Activated naive CD8-positive, alpha-beta T cell treated with anti-CD3 and anti-CD28 coated beads for 36 hours (primary cell): ENCODE measurements at places on chromosomes 13 and 19.
A peak's percentile ranks its signal among the peaks of the same experiment; 100 is the strongest.

- no peak for DNase-seq
These were observed 342.7 kb downstream of the TBC1D4 start for GRCh38 chr13:75139291-75139690.

DNA sequence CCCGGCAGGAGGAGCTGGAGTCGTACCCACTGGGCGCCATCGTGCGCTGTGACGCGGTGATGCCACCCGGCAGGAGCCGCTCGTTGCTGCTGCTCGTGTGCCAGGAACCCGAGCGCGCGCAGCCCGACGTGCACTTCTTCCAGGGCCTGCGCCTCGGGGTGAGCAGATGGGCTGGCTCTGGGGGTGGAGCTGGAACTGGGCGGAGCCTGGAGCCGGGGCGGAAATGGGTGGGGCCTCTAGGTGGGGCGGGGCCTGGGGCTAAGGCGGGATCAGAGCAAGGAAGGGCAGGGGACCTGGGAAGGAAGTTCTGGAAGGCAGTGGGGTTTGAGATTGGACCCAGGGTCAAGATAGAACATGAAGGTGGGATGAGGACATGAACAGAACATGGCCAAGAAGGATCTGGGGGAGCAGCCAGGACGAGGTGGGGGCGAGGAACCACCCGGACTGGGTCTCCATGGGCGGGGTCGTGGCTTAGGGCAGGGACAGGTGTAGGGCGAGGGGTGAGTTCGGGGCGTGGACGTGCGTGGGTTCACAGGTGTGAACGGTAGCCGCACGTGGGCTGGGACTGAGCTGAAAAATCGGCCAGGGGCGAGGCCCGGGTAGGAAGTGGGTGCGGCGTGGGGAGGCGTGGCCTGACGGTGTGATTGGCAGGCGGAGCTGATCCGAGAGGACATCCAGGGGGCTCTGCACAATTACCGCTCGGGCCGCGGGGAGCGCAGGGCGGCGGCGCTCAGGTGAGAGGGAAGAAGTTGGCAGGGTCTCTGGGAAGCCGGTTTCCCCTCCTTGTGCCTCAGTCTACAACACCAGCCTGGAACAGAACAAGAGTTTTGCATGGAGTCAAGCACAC, 4.7 kb downstream of the EPS8L1 start:
- peak; percentile 69 for DNase-seq

- DNase-seq = no peak
These were observed 87.0 kb upstream of the HTR2A start for GRCh38 chr13:46983881-46984280.

- no peak for DNase-seq
These were observed 269.9 kb downstream of the DACH1 start for GRCh38 chr13:71597150-71597549.

- DNase-seq = no peak
These were observed 6.4 kb upstream of the LGALS13 start for GRCh38 chr19:39595950-39596349.

- DNase-seq = no peak
These were observed 57.0 kb downstream of the NUFIP1 start for GRCh38 chr13:44932171-44932849.

DNA sequence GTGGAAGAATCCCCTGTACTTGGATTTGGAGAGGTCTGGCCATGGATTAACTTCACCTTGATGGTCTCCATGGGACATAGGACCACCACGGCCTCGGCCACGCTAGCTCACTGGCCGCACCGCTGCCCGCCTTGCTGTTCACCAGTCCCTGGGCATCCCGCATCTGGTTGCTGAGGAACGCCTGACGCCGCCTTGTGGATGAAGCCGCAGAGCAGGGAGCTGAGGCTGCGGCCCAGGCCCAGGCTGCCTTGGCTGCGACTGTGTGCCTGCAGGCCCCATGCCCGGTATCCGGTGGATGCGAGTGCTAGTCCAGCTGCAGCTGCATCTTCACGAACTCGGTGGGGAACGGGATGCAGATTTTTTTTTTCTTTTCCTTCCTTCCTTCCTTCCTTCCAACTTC, 1407.1 kb downstream of the UQCRFS1 start:
- DNase-seq = no peak

DNA sequence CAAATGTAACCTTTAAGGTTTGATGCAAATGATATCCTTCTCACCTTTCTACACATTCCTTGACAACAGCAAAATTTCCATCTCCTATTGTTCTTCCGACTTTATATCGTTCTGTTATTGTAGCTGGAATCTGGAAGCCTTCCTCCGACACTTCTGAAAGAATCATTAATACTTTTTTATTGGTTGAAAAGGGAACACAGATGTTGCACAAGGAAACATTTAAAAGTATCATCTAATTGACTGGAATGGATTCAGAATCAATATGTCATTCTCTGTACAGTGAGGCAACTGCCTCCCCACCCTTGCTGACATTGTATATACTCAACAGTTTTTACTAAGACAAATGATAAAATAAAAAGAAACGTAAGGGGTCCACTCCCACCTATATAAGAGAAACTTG, 295.2 kb downstream of the DCLK1 start:
- no peak for DNase-seq

- no peak for DNase-seq
These were observed 14.2 kb downstream of the FBXO46 start for GRCh38 chr19:45716359-45717130.

GRCh38 chr19:5142725-5143097, 173.8 kb downstream of the KDM4B start:
- DNase-seq = no peak

GRCh38 chr13:99033814-99034213, 56.0 kb upstream of the DOCK9 start:
- DNase-seq = no peak

GRCh38 chr13:51280379-51280940, 58.3 kb downstream of the FAM124A start:
- no peak for DNase-seq

GRCh38 chr19:7516333-7516732, 430 bp downstream of the ZNF358 start:
- DNase-seq = no peak

GRCh38 chr13:24605923-24606372, 74.3 kb upstream of the ATP12A start:
- no peak for DNase-seq

DNA sequence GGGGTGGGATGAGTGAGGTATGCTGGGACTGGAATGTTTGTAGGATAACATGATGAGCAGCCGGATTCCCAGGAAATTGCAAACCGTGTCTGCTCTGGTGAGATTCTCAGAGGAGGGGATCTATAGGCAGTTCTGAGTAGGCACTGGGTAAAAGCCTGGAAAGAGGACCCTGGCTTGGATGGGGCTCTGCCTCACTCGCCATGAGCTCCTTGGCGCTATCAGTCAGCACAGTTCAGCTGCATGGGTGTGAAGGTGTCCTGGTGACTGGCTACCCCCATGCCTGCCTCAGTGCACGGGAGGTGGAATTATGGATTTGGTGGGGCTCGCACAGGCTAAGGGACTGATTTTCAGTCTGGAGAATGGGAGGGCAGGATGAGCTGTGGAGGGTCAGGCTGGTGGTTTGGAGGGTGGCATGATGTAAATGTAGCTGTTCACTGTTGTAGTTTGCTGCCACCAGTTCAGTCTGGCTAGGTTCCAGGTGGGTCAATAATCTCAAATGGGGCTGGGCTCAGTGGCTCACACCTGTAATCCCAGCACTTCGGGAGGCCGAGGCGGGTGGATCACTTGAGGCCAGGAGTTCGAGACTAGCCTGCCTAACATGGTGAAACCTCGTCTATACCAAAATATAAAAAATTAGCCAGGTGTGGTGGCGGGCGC, 9.2 kb upstream of the ZNF627 start:
- no peak for DNase-seq

DNA sequence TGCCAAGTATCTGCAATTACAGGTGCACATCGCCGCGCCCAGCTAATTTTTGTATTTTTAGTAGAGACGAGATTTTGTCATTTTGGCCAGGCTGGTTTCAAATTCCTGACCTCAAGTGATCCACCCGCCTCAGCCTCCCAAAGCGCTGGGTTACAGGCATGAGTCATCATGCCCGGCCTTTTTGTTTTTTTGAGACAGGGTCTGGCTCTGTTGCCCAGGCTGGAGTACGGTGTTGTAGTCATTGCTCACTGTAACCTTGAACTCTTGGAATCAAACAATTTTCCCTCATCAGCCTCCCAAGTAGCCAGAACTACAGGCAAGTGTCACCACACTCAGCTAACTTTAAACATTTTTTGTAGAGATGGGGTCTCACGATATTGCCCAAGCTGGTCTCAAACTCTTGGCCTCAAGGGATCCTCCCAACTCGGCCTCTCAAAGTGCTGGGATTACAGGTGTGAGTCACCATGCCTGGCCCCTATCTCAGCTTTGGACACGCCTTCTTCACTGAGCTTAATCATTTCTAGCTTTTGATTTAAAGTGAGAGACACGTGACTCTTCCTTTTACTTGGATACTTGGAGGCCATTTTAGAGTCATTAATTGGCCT, 4.0 kb upstream of the IRGC start:
- no peak for DNase-seq

DNA sequence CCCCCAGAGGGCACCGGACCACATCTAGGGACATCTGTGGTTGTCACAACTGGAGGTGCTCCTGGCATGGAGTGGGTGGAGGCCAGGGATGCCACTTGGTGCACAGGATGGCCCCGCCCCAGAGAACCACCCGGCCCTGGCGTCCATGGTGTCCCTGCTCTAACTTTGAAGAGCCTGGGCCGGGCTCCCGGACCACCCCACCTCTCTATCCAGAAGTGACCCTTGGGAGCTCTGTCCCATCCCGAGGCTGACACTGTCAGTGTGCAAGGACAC, 22.9 kb upstream of the MYDGF start:
- no peak for DNase-seq

DNA sequence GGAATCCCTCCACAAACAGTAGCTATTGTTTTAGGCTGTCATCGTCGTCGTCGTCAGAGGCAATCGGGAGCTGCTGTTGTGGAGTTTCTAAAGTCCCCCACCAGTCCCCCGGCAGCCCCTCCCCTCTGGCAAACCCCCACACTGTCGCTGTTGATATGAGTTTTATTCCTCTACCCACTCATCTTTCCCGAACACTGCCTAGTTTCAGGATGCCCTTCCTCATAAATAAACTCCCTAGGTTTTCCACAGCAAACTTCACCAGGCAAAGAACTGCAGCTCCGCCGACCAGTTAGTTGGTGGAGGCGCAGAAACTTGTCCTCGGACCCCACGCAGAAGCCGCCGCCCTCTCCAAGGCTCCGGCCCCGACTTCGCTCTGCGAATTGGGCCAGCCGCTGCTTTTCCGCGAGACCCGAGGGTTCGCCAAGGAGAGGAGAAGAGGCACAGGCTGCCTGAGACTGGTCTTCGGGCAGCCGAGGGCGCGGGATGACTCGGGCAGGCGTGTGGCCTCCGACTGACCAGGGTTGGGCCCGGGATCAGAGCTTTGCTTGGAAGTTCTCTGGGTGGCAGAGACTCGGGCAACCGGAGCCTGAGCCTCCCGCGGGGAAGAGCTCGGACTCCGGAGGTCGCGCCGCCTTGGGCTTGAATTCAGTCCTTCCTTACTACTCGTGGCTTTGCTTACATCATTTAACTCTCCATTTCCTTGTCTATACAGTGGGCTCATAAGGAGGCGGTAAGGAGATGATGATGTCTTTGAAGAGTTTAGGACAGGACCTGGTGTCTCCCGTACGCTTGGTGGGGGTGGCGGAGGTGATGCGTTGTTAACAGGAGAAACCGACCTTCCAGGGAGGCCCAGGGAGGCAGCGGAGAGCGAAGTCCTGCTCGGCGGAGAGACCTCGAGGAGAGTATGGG, 7.9 kb downstream of the PDX1 start:
- no peak for DNase-seq

- DNase-seq = peak; percentile 50
These were observed 174.6 kb downstream of the ITGBL1 start for GRCh38 chr13:101626925-101627555.

DNA sequence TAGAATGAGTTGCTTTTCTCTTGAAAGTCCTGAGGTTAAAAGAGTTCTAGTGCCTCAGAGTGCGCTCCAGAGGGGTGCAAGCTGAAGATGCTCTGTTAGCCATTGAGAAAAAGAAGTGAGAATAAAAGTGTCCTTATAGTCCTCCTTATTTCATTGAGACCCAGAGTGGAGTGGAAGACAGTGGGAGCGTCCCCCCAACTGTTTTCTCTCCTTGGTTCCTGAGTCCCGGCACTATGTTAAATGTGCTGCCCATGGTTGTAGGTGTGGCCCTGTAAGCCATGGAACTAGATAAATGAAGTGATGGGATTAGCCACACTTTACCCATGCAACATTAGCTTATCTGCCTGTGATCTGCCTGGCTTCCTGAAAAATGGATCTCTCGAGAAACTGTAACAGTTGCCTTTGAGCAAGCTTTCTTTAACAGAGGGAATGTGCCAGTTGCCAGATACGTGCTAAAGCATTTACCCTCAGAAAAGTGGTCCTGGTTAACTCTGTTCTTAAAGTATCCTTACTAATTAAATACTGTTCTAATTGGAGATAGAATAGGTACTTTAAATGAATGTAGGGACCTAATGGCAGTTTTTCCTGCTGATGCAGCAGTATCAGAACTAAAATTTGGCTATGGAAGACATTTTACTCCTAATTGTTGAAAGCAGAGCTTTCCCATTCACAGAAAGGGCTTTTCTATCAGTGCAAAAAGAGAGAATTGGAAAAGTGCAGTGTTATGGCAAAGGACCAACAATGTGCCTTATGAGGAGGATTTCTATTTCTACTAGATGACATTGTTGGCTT, 21.4 kb upstream of the PSG9 start:
- no peak for DNase-seq

- no peak for DNase-seq
These were observed 4.4 kb upstream of the NDUFS7 start for GRCh38 chr19:1379126-1379905.

GRCh38 chr19:1616875-1617274, 11.6 kb upstream of the UQCR11 start:
- DNase-seq = peak; percentile 33
